Fibroblast of skin of back (primary cell): ENCODE measurements at places on chromosomes 2 and 18.

DNA sequence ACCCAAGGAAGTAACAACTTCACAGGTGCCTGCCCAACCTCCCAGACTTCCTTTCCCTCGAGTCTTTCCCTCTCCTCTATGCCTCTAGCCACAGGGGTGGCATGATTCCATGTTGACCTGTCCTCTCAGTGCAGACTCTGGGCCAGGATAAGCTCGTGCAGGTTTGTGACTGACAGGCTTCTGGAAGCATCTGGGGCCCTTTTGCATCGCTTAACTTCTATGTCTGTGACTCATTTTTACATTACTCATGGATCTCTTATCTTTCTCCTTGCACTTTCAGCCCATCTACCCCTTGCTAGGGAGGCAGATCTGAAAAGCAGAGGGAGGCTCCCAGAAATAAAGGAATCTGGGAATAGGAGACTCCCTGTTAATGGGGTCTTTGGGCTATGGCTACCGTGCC, 98.5 kb upstream of the RIOK3 start:
- peak; percentile 59 for DNase-seq

DNA sequence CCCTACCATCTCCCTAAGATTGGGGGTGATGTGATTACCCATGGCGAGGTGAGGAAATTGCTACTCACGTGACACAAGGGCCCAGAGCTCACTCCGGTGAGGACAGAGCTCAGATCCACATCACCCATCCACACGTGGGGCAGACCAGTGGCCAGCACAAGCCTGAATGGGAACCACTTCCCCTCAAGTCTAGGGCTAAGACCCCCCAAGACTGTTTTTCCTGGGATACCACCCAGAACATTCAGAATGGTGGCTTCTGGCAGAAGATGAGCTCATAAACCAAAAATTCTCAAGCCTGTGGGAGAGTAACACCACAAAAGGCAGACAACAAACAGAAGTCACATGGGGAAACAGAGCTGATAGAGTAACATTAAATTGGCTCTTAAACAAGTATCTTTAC, 321.4 kb downstream of the ALK start:
- DNase-seq = peak; percentile 18

- peak; percentile 25 for DNase-seq
These were observed 10.3 kb upstream of the FTCDNL1 start for GRCh38 chr2:199861132-199861774.

- no peak for DNase-seq
These were observed 3.1 kb downstream of the ARHGAP25 start for GRCh38 chr2:68737711-68738110.

GRCh38 chr2:36710858-36711515, 14.5 kb downstream of the VIT start:
- DNase-seq = no peak

DNA sequence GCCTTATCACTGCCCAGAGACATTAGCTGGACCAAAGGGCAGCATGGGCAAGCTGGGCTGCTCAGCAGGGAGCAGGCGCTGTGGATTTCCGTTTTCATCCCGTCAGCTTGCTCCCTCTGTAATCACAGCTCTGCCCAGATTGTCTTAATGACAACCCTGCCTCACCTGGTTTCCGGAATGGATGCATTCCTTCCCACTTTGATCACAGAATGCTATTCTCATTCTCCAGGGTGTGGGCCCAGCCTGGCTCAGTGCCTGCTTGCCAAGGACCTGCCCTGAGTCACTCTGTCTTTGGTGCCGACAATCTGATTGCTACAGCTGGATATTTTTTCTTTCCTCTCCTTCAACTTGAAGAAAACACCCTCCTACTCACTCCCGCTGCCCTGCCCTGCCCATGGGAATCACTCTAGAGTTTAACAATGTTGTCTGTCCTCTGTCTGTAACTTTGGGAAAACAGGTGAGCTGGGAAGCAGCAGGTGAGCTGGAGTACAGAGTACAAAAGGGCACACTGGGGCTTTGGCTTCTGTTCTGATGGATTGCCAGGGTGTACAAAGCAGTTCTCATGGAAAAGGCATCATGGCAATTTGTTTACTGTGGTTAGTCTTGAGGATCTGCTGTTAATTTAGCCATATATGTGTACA, 27.2 kb upstream of the FAM136A start:
- no peak for DNase-seq

DNA sequence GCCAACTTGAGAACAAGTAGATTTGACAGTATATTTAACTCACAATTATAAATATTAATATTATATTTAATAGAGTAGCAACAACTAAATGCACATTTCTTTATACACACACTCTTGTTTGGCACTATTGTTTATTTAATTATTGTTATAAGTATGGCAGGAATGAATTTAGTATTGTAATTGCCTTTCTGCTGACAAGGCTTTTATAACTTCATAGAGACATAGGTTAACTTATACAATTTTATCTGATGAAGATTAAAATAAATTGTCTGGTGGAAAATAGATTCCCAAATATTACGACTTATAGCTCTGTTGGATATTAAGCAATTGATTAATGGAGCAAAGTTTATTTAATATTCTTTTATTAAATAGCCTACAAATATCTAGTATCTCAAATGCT, 347.9 kb upstream of the CDH19 start:
- no peak for DNase-seq

- no peak for DNase-seq
These were observed 12.6 kb downstream of the TEX51 start for GRCh38 chr2:126911111-126911796.

GRCh38 chr2:241925277-241925676, 55.7 kb downstream of the RTP5 start:
- no peak for DNase-seq

GRCh38 chr2:108243566-108243965, 3.8 kb downstream of the SULT1C3 start:
- DNase-seq = no peak

- no peak for DNase-seq
These were observed 30.4 kb downstream of the PRKRA start for GRCh38 chr2:178420463-178420999.

GRCh38 chr2:417006-417405, 129.1 kb upstream of the ALKAL2 start:
- DNase-seq = no peak

DNA sequence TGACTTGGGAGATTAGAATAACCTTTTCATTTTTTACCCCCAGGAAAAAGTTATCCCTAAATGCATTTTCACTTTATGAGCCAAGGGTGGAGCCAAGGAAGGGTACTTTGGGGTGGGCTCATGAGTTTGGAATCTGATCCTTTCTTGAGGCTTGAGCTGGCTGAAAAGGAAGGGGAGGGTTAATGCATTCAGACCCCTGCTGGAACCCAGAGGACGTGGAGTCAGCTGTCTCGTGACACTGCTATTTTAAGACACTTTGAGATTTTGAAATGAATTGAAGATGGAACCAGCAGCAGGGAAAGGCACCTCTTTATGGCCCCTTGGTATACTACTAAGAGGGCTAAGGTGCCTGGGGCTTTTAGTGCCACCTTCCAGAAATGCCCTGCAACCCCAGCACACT, 90.4 kb downstream of the MARCHF4 start:
- peak; percentile 36 for DNase-seq

DNA sequence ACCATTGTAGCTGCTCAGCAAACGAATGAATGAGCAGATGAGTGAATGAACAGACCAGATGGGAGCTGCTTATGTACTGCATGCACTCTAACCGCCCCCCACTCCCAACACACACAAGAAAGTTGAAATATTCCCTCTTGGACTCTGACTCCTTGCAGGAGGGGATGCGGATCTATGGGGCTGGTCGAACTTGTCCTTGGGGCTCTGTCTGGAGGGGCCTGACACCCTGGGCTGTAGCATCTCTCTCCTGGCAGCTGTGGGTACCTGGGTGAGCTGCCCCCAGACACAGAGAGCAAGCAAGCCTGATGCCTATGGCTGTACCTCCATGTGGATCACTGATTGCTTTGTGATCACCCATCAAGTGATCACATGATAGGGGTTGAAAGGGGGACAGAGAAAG, 192.4 kb upstream of the SMAD2 start:
- no peak for DNase-seq

GRCh38 chr2:64857581-64858471, 131.4 kb upstream of the SLC1A4 start:
- DNase-seq = peak; percentile 88

GRCh38 chr2:98796775-98797544, 66.0 kb upstream of the MGAT4A start:
- no peak for DNase-seq

DNA sequence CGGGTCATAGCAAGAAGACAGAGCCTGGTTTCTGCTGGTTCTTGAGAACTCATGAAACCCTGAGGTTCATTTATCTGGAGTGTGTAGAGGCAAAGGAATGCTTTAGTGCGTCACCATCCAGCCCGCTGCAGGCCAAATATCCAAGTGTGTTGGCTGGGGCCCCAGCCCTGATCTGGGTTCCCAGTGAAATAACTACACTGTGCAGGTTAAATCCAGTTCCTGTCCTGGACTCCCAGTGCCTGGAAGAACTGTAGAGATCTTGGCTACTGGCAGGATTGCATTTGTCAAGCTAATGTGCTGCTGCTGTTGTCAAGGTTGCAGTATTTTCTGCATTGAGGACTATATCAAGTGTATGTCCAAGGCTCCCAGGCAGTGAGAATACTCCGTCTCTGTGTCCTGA, 89.9 kb downstream of the MAPK4 start:
- no peak for DNase-seq

- DNase-seq = no peak
These were observed 27.9 kb upstream of the NT5DC4 start for GRCh38 chr2:112692918-112693317.

DNA sequence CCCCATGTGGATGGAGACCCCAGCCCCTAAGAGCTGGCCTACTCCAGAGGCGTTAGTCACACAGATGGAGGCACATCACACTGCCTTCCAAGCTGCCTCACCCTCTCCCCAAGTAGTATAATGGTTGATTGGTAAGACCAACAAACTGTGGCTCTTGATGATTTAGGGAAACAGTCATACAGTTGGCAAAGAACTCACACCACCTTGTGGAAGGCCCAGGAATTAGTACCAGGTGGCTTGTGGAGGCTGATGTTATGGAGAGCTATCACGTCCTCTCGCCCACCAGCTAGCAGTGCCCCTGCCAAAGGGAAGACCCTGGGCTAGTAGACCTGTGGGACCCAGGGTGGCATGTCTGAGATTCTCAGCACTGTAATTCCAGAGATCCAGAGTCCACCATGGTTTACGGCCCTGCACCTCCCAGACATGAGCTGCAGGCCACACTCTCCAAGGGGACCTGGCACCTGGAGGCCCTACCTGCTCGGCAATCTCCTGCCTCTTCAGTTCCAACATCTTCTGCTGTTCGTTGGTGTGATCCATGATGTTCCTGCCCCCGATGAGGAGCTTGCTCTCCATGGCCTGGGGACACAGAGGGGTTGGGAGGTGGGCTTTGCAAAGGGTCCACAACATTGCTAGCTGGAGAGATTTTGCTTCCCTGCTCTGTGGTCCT, 26.3 kb downstream of the KIF3C start:
- no peak for DNase-seq

DNA sequence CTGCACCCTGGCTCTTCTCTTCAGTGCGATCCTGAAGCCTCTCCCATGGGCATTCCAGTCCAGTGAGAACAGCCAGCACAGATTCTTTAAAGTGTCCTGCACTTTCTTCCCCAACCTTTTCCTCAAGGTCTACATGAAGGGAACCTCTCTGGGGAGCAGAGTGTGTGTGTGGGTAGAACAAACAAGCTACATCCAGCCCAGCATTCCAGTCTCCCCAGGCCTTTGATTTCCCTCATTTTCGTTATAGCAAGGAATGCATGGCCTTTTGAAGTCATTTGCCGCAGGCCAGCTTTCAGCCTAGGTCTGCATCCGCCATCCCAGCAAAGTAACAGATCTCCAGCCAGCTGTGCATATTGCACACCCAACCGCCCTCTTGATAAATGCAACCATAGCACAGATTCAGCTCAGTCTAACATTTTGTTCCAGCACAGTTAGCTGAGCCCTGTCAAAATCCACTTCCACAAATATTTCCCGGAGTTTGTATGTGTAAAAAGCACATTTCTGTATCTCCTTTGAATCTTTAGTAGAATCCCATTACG, 44.6 kb downstream of the CD8B2 start:
- peak; percentile 31 for DNase-seq

- DNase-seq = no peak
These were observed 55.9 kb downstream of the ACVR1C start for GRCh38 chr2:157572725-157573124.

DNA sequence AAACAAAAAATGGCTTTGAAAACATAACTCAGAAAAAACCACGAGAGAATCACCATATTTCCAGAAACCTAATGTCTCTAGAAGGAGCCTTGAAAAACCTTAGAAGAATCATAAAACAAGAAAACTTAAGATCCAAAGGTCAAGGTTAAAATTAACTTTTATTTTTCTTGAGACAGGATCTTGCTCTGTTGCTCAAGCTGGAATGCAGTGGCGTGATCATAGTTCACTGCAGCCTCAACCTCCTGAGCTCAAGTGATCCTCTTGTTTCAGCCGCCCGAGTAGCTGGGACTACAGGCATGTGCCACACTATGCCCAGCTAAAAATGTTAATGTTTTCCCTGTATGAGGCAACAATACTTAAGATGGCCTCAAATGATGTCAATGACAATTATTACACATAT, 254.2 kb upstream of the SESTD1 start:
- no peak for DNase-seq

- DNase-seq = peak; percentile 69
These were observed 33.5 kb downstream of the KLHL29 start for GRCh38 chr2:23418461-23418911.

- DNase-seq = peak; percentile 69
These were observed 74.8 kb downstream of the CDK15 start for GRCh38 chr2:201880993-201881611.

DNA sequence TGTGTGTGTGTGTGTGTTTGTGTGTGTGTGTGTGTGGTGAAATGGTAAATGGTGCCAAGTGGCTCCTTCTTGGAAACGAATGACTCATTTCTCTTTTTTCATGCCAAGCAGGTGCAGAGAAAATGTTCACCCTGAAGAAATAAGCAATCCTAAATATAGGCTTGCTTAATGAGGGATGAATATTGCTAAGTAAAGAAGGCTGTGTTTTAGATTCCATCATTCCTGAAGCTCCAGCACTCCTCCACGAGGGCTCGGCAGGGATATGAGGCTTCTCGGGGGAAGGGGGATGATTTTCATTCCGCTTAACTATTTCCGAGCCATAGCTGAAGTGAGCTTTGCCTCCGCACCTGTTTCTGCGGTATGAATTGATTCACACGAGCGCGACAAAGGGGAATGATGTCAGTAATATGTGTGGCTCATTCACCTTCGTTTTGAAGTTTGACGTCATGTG, 72.9 kb downstream of the TSN start:
- no peak for DNase-seq

GRCh38 chr18:41695441-41695840, 259.6 kb upstream of the PIK3C3 start:
- no peak for DNase-seq

GRCh38 chr2:12918835-12919445, 202.2 kb downstream of the TRIB2 start:
- peak; percentile 74 for DNase-seq

DNA sequence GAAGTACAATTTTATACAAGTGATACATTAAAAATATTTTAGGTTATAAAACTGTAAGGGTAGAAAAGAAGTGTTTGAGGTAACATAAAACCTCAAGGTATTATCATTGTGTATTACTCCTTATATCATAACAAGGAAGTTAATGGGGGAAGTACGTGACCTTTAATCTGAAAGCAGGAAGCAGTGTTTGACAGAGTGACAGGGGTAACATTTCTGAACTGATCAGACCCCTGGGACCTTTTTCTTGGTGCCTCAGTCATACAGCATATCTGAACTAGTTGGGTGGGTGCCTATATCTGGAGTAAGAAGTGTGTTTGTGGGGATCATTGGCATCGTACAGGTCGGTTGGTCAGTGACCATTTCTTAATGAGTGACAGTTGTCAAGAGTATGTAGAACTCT, 43.0 kb downstream of the MALT1 start:
- no peak for DNase-seq
